Ovary (tissue), 10 donors: ENCODE measurements at places on chromosomes 7 and 10.

- no peak for DNase-seq
Measured at GRCh38 chr7:116234517-116235200, 24.3 kb downstream of the TES start.

- DNase-seq = peak; percentile 84
Measured at GRCh38 chr7:143380260-143380645, 892 bp upstream of the ZYX start.

DNA sequence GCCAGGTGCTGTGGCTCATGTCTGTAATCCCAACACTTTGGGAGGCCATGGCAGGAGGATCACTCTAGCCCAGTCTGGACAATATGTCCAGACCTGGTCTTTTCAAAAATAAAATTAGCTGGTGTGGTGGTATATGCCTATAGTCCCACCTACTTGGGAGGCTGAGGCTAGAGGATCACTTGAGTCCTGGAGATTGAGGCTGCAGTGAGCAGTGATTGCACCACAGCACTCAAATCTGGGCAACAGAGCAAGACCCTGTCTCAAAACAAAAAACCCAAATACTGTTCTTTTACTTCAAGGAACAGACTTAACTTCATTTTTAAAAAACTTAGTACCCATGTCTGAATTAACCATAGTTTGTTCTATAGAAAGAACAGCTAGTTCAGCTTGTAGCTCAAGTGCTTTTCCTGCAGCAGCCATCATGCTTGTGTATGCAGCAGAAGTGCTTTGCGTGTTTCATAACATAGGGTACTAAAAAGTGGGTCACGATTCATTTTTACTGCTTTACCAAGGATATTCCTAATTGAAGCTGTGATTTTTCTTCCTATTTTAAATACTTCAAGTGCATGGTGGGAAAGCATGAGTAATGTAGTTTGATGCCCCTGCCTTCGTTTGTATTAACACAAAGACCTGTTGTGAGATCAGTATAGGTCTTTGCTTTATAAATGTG, 5.9 kb downstream of the EIF4H start:
- no peak for DNase-seq

GRCh38 chr10:113709221-113709838, 29.6 kb downstream of the CASP7 start:
- no peak for DNase-seq

- DNase-seq = no peak
Measured at GRCh38 chr10:61318429-61318828, 134.8 kb downstream of the TMEM26 start.

DNA sequence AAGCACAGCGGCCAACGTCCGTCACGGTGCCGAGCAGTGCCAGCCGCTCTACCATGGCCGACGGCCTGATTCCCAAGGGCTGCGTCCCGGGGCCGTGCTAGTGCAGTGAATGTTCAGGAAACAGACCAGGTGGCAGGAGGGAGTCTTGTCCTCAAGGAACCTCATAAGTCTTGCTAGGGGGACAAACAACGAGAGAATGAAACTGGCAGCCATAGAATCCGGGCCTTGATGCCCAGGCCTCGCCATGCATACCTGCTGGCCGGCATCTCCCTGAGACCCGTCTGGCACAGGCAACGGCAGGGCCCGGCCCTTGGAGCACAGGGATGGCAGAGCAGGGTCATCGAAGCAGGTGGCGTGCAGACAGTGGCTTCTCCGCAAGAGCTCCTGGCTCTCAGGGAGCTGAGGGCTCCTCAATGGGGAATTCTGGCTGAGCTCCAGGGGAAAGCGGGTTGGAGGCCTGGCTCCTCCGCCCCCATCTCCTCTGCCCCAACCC, 58.8 kb downstream of the DIP2C start:
- no peak for DNase-seq

DNA sequence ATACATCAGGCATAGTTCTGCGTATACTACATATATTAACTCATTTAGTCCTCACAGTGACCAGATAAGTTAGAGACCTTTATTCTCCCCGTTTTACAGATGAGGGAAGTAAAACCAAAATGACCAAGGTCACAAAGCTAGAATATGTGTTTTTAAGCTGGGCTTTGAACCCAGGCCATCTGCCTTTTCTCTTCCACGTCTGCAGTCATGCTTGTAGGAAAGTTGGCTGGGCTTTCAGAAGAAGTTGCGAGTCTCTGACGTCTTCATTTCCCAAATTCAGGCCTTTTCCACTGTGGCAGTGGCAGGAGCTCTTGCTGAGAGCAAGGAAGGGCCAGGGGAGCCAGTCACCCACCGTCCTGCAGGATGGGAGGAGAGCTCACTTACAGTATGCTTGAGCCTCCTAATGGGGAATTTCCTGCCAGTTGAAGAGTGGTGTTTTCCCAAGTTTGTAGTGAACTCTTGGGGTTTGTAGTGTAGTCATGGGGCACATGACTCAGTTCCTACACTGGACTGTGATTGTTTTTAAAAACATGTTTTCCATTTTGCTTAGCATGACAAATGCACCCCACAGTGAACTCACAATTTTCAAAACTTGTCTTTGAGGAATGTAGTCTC, 34.2 kb downstream of the CYP17A1 start:
- DNase-seq = no peak

GRCh38 chr7:139626817-139627216, 103.3 kb downstream of the CLEC2L start:
- DNase-seq = no peak

DNA sequence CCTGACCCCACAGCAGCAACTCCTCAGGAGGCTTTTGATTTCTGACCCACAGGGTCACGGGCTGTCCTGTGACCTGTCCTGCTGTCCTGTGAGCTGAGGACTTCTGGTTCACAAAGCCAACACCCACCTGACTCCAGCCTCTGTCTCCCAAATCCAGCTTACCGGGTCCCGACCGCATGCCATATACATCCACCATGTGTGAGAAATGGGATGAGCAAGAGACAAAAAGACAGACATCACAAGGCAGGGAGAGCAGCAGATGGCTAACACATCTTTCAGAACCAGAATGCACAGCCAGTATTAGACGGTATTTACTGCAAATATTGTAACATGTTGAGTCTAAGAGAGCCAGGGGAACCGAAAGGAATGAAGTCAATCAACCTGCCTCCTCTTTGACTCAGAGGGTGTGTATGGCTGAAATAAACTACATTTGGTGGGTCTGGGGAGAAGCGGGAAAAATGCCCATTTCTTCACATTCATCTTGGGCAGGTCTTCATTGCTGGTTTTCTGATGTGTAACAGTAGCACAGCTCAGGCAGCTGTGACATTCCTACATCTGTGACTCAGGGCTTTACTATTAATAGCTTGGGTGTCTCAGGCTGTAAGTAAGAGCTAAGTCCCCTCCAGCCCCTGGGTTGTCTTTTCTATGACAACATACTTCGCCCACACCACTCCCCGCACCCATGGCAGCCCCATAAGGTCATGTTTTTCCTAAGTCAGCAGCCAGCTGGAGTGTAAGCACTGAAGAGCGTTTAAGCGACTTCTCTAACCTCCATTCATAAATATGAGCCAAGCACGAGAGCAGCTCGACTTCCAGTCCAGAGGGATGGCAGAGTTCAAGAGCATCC, 25.0 kb downstream of the ABLIM1 start:
- DNase-seq = peak; percentile 43

- no peak for DNase-seq
Measured at GRCh38 chr7:28732071-28732869, 225.9 kb downstream of the TRIL start.

DNA sequence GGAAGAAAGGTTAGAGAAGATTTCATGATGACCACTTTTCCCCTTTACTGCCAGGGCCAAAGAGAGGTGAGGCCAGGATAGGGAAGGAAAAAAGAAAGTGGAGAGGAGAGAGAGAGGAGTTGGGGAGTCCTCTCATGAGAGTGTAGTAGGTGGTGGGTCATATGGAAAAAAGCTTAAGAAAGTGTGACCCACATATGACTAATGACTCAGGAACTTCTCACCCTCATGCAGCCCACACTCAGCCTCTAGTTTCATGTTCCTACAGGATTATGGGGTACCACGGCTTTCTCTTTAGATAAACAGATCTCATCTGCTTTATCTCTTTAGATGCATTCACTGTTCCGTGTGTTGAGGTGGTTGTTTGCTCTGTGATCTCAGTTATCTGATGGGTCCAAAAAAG, 462.5 kb upstream of the IGFBP3 start:
- DNase-seq = no peak

DNA sequence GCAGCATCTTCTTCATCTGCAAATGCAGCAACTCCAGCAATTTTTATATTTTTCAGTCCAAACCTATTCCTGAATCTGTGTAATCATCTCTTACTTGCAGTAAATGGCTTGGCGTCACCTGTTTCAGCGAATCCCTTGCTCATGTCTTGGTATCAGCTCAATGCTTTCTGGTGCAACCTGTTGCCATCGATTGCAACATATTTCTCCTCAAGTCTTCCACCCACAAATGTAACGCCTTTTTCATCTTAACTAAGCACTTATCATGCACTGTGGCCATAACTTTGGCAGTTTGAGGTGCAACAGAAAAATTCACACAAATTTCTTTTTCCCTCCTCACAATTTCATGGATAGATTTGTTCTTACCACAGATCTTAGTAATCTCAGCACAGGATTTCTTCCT, 168.3 kb downstream of the HERPUD2 start:
- DNase-seq = no peak

DNA sequence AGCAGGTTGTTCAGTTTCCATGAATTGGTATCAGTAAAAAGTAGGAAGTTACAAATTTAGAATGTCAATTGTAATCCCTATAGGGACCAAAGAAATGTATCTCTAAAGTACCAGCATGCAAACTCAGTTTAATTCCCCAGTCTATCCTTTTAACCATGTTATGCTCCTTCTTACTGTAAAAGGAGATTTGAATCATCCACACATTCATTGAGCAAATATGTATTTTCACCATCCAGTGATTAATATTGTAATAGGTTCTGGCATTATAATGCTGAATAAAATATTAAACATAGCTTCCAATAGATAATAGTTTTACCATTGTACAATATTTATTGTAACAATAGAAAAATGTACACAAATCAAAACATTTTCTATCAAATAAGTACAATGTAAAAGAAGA, 228.2 kb upstream of the SEMA3A start:
- no peak for DNase-seq

DNA sequence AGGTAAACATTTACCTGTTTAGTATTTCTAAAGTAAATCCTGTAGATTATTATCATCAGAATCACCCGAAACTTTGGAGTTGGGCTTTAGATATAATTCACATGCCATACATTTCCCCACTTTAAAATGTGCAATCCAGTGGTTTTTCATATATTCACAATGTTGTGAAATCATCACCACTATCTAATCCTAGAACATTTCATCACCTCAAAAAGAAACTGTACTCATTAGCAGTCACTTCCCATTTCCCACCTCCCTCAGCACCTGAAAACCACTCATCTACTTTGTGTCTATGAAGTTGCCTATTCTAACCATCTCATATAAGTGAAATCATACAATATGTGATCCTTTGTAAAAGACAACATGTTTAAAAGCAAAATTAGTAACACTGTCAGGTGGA, 182.6 kb downstream of the FZD1 start:
- DNase-seq = no peak

- no peak for DNase-seq
Measured at GRCh38 chr10:74967911-74968666, 141.7 kb downstream of the KAT6B start.

DNA sequence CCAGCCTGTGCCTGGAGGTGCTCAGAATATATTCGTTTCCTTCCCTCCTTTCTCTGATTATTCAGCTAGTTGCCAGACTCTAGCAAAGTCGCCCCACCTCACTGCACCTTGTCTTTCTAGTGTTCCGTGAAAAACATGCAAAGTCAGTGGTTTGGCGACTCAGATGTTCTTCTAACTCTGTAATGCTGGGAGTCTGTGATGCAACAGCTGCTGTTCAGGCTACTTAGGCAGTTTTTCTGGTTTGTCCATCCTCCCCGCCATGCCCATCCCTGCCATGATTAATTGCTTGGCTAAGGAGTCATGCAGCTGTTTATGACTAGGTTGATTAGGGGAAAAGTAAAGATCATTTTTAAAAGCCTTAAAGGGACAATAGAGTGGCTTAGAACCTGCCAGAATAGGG, 99.4 kb downstream of the MTPN start:
- no peak for DNase-seq

DNA sequence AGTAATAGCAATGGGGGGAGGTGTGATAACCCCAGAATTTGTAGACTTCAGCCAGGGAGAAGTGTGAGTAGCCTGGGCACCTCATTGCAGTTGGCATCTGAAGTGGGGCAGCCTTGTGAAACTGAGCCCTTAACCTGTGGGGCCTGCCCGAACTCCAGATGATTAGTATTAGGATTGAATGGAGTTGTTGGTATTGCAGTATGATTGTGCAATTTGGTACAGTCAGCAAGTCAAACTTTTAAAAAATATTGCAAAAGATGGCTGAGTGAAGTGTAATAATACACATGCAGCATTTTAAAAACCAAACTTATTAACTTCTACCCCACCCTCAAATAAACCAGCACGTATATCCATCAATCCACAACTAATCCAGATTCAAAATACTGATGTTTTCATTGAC, 9.3 kb downstream of the RBM33 start:
- DNase-seq = no peak

- DNase-seq = no peak
Measured at GRCh38 chr10:114811862-114812261, 9.7 kb upstream of the FHIP2A start.

DNA sequence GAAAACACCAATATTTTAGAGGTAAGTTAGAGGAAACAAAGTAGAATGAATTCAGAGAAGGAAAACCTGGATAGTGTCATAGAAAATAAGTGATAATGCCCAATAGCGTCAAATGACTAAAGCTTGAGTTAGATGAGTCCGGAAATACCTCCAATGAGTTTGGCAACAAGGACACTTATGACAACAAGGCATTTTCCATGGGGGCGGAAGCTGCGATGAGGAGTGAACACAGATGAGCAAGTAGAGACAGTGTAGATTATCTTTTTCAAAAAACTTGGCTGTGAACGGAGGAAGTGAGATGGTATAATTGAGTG, 383 bp upstream of the R3HCC1L start:
- DNase-seq = no peak

DNA sequence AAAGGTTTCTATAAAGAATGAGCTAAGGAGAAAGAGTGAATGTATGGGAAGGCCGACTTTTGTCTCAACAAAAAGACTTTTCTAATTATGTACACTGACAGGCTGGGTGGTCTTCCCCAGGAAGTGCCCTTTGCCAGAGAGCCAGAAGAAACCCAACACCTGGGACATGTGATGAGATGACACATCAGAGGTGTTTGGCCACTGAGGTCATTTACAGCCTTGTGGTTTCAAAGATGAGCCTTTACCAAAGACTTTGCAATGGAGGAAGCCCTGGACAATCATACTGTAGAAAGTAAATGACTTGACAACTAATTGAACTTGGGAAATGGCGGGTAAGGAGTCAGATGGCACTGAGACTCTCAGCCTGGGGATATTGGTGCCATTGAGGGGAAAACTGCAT, 3.4 kb upstream of the NRG3 start:
- DNase-seq = no peak
